Stomach (tissue), 19 donors: ENCODE measurements at places on chromosomes 4 and X. TPM values are rescaled to one million over a fixed set of nuclear protein-coding genes. Genes with fewer than 3 reads are reported as not detected.

DNA sequence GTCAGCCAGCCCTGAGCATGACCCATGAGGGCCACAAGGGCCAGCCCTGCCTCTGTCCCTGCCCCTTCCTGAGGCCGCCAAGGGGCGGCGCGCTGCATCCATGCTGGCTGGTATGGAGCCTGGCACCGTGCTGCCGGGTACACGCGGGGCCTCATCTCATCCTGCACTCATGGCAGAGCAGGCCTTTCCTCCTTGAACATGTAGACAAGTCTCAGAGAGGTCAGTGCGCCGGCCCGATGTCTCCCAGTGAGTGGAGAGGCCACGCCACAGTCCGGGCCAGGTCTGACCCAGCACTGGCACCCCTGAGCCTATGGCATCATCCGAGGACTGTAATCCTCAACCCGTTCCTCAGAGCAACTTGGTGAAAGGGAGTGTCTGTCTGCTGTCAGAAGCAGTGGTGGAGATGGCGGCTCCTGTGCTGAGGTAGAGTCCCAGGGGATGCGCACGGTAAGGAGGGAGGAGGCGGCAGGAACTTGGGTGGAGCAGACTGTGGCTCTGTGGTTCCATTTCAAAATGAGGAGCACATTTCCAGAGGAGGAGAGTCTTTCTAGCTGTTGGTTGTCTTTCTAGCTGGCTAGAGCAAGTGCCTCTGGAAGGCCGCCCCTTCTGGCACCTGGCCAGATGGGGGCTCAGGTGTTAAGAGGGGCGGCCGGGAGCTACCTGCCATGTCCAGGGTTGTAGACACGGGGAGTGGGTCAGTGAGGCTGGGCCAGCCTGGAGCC lies 32.8 kb downstream of the TRMT44 start:
- no peak overlapping the region for H3K27ac ChIP-seq
- H3K4me1 ChIP-seq: peaks cover 30% of the 10 kb centered on the region
- peaks cover 64% of the 10 kb centered on the region for H3K36me3 ChIP-seq
- no peaks in the 10 kb centered on the region for H3K27me3 ChIP-seq
- H3K4me3 ChIP-seq: no peak overlapping the region

GRCh38 chr4:168842186-168842585 lies 167.9 kb downstream of the CBR4 start:
- H3K4me1 ChIP-seq: peaks cover 22% of the 10 kb centered on the region
- H3K4me3 ChIP-seq: no peak overlapping the region
- peak overlapping the region; percentile 96 for H3K27ac ChIP-seq
- H3K27me3 ChIP-seq: no peaks in the 10 kb centered on the region
- H3K36me3 ChIP-seq: no peaks in the 10 kb centered on the region

DNA sequence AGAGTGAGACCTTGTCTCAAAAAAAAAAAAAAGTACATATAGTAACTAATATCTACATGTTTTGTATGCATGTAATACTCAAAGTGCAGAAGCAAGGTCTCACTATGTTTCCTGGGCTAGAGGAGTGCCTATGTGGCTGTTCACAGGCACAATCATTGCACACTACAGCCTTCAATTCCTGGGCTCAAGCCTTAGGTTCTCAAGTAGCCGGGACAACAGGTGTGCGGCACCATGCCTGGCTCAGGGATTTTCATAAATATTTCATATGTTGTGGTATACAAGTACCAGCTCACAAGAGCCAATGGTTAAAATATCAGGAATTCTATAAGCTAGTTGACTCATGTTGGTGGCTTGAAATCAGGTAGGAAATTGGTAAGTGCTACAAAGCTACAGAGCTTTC lies 94.8 kb downstream of the LARP7 start:
- H3K4me3 ChIP-seq: no peak overlapping the region
- no peaks in the 10 kb centered on the region for H3K27me3 ChIP-seq
- no peaks in the 10 kb centered on the region for H3K4me1 ChIP-seq
- H3K36me3 ChIP-seq: no peaks in the 10 kb centered on the region

PPP1R2C gene
- total RNA-seq: not detected

OTC gene
- total RNA-seq: not detected

GATA1 gene
- total RNA-seq: not detected
